ENCODE measurements at places on chromosomes 2 and 18.

GRCh38 chr2:135851858-135852257 lies 14.9 kb upstream of the LCT start:
- DNase-seq, result no peak

DNA sequence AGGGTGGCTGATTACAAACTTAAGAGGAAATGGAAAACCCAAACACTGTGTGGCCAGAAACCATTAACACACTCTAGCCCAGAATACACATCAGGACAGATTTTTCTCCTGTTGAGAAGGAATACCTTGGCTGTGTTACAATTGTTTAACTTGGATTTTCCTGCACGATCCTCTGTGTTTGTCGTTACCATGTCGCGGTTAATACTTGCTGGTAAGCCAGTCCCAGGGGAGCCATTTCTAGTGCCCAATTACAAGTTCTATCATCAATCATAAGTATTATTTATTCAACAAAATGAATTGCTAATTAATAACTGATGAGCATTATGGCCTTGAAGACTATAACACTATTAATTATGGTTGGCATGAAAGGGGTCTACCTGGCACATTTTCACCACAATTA lies 146.8 kb downstream of the LNPK start:
- no peak for DNase-seq

DNA sequence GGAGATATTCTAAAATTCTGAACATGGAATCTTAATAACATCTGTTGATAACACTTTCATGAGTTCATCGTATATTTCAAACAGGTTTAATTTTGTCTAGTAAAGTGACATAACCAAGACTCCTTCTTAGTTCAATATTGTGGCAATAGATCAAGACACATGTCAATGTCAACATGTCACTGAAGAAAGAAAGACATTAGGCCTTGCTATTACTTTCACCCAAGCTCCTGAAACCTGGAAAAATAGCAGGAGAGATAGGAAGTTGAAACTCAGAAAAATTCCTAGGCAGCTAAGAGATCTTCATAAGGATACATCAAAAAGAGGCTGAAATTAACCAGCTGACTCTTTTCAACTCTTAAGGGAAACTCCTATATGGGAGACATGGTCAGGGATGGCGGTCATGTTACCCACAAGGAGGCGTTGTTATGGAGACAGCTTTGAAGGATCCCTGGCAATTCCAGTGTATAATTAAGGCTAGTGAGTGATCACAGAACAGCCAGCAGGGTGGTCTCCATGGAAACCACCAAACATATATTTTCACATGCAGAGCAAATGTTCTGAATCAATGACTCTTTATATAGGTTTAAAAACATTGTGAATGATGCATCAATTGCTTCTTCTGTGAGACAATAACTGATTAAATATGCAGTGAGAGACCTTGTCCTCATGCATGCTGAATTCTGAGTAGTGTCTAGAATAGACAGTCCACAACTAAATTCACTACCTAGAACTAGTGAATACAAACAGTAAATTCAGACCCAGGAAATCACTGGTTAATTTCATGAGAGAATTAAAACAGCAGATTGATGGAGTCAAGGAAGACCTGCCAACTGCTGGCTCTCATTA lies 115.3 kb upstream of the RIOK3 start:
- DNase-seq, result peak; percentile 52

- DNase-seq, result no peak
Observed at GRCh38 chr2:21822505-21822904, 698.7 kb downstream of the TDRD15 start.

GRCh38 chr2:67085146-67085545 lies 312.0 kb upstream of the ETAA1 start:
- DNase-seq, result no peak

GRCh38 chr18:9825571-9826073 lies 60.2 kb upstream of the TXNDC2 start:
- DNase-seq, result peak; percentile 69

DNA sequence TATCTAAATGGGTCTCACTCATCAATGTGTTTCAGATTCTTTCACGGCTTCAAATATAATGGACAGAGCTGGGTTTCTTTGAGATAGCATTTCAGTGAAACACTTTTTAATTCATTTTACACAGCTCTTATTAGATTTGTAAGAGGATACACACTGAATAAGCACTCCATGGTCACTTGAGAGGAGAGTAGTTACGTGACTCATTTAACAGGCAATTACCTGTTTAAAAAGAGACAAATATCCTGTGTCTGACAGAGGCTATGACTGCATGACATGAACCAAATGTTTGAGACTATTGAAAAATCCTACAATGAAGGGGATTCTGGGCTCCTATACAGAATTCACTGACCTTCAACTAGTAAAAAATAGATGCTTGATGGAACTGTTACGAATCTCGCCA lies 786.9 kb downstream of the EPHA4 start:
- DNase-seq, result no peak

- DNase-seq, result no peak
Observed at GRCh38 chr2:216646116-216646515, 12.9 kb downstream of the IGFBP2 start.

- DNase-seq, result no peak
Observed at GRCh38 chr2:180571559-180571958, 408.8 kb upstream of the UBE2E3 start.

GRCh38 chr18:45108754-45109153 lies 428.1 kb downstream of the SETBP1 start:
- no peak for DNase-seq

GRCh38 chr2:74290466-74291217 lies 52.6 kb downstream of the SLC4A5 start:
- no peak for DNase-seq

- no peak for DNase-seq
Observed at GRCh38 chr2:119463990-119464389, 32.3 kb downstream of the TMEM37 start.

DNA sequence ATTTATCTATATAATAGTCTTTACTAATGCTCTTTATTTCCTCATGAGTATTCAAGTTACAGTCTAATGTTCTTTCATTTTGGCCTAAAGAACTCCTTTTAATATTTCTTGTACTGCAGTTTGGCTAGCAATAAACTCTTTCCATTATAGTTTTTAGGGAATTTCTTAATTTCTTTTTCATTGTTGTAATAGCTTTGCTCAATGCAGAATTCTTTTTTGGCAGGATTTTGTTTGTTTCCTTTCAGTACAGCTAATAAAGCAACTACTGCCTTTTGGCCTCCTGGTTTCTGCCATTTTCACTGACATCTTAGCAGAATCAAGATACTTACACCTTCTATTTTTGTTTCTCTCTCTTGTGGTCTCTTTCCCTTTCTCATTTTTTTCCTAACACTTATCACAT lies 390.4 kb upstream of the RGPD4 start:
- DNase-seq, result no peak

GRCh38 chr2:112776113-112776512 lies 8.2 kb downstream of the IL1A start:
- DNase-seq, result no peak

- DNase-seq, result no peak
Observed at GRCh38 chr2:169946546-169946945, 119.3 kb downstream of the UBR3 start.

- no peak for DNase-seq
Observed at GRCh38 chr2:43724728-43725526, 48.7 kb upstream of the C1GALT1C1L start.

GRCh38 chr2:127226132-127226519 lies 6.0 kb upstream of the CYP27C1 start:
- DNase-seq, result no peak

DNA sequence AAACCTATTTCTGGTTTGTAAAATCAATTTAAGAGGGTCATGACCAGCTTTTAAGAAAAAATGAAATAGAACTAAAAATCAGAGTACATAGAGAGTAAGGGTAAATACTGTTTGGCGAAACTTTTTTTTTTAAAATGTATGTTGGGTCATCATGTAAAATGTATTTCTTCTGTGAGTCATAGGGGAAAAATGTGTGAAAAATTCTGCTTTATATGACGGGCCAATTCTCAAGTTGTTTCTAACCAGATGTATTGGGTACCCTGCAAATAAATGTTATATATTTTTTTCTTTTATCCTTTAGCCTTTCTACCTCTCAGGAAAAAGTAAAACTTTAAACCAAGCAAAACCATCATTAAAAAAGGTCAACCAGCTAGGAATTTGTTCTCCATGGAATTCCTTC lies 13.9 kb downstream of the AFTPH start:
- no peak for DNase-seq

DNA sequence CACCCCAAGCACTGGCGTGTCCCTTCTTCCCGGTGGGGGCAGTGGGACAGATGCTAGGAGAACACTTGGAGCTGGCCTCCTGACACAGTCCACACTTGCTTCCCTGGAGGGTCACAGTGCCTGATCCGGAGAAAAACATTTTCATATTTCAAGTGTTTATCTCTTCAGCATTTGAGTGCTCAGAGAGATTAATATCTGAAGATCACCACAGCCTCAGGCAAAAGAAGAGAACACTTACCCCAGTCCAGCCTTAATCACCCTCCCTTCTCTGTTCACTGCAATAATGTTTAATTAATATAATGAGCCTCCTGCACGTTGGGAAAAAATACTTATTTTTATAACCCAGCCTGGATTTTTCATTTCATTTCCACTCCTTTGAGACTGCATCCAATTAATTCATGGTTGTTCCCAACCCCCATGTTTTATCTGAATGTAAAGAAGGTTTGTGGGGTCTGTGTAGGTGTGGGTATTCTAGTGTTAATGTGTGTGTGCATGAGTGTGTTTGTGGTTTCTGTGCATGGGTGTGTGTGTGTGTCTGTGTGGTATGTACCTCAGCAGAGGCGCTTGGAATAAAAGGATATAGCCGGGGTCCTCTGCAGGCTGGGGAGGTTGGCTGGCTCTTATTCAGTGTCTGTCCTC lies 72.1 kb downstream of the NRP2 start:
- DNase-seq, result no peak

DNA sequence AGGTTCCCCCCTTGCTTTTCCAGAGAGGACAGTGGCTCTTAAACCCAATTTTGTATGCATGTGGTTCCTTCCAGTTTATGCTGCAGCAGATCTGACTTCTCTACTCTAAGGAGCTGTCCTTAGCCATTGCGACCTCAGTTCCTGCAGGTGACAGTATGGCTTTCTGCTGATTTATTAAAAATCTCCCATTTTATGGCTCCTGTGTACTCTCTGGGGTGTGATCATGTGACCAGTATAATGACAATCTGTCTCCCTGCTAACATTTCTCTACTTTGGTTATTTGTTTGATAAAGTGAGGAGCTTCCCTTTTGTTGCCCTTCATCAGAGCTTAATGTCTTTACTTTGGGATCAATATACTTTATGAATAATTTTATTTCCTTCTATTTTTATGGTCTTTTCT lies 148.7 kb upstream of the VRK2 start:
- no peak for DNase-seq

- DNase-seq, result no peak
Observed at GRCh38 chr2:168607992-168608391, 151.9 kb downstream of the CERS6 start.

- no peak for DNase-seq
Observed at GRCh38 chr2:26269571-26270158, 24.9 kb downstream of the HADHB start.

- no peak for DNase-seq
Observed at GRCh38 chr18:22695674-22696073, 237.5 kb upstream of the RBBP8 start.

GRCh38 chr2:129199501-129199900 lies 780.0 kb upstream of the RAB6C start:
- no peak for DNase-seq

- DNase-seq, result no peak
Observed at GRCh38 chr2:224909885-224910573, 132.2 kb downstream of the DOCK10 start.

- no peak for DNase-seq
Observed at GRCh38 chr2:110720547-110720946, 11.8 kb upstream of the ACOXL start.

DNA sequence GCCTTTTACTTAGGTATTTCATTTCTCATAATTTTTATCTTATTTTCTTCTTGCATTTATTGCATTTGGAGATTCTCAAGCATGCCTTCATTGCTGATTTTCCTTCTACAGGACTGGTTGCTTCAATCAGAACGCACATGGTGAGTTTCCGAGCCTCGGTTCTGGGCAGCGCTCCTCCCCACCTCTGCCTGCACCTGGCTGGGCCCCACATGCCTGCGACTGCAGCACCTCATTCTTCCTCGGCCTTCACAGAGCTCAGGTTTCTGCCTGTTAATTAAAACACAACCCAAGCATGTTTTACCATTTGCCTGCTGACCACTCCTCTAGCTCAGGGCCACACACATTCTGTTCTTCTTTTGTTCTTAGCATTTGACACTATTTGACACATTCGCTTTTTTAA lies 398.8 kb downstream of the GALR1 start:
- DNase-seq, result no peak

DNA sequence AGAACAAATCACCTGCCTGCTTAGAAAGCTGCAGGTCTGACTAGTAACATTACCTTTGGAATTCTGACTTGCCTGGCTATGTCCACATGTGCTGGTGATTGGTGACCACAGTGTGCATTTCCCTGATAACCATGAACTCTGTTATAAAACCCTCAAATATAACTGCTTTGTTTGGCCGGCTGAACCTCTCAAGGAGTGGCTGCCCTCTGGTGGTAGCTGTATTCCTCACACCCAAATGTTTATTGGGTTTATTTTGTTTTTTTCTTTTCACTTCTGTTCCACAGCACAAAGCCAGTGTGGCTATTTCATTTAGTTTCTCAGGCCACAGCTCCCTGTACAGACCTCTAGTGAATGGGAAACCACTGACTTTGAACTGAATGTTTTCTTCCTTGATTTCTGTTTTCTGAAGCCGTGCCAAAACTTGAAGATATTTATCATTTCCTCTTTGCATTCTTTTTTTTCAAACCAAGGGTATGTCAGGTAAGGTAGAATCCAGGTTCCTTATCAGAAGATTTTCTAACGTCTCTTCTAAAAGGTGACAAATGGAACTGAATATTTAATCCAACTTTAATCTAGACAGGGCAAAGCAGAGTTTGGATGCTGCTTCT lies 549.0 kb upstream of the VRK2 start:
- DNase-seq, result peak; percentile 5
